ENCODE measurements at places on chromosomes 13 and 19.

GRCh38 chr13:76293346-76293745 is 592.9 kb downstream of the KCTD12 start:
- DNase-seq, result no peak

DNA sequence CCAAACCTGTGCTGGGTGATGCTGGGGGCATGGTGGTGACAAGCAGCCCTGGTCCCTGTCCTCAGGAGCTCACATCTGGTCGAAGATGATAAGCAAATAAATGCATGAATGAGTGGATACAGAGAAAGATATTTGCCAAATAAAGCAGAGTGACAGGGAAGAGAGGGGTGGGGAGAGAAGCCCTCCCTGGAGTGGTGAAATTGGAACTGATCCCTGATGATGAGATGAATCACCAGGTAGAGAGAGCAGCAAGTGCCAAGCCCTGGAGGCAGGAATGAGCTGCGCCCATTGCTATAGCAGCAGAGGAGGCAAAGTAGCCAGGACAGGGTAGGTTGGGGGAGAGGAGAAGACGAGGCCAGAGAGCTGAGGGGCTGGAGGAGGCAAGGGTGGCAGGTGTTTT is 13.7 kb downstream of the FXYD5 start:
- DNase-seq, result no peak

GRCh38 chr19:18846862-18847548 is 15.2 kb downstream of the UPF1 start:
- DNase-seq, result peak; percentile 70

GRCh38 chr13:25064396-25064795 is 31.5 kb upstream of the PABPC3 start:
- DNase-seq, result no peak

DNA sequence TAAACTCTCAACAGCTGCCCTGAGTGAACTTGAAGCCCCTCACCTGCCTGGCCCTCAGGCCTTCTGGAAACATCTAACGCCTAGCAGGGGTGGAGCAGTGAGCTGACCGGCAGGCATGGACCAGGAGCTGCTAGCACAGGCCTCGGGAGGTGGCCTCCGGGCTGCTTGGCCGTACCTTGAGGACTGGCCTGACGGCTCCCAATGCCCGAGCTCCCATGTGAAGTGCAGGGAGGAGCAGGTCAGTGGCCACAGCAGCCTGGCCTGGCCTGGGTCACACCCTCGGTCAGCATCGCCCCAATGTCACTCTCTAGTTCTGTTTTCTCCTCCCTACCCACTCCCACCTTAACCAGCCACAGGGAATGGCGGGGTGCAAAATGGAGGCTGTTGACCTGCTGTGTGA is 19.0 kb downstream of the TSHZ3 start:
- no peak for DNase-seq

DNA sequence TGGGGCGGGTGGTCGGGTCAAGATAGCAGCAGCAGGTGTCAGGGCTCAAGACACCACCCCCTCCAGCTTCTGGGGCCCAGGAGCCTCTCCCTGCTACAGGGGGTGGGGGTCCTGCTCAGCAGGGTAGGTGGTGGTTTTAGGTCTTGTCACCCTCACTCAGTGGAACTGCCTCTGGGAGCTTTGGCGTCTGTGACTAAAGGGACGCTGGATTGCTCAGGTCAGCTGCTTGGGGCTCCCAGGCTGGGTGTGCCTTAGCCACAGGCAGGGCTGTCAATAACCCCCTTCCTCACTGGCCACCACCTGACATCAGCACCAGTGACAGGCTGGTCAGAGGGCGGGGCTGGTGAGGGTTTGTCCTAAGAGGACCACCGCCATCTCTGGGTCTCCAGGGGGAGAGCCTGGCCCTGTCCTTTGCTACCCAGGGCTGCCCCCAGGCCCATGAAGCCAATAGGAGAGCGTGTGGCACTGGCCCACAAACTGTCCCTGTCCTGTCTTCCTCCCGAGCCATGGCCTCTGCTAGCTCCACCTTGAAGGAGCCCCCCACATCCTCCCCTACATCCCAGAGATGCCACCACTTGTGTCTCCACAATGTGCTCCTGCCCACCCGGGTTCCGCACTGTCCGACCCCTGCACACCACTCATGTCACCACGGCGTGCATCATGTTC is 36.4 kb downstream of the MAU2 start:
- no peak for DNase-seq

DNA sequence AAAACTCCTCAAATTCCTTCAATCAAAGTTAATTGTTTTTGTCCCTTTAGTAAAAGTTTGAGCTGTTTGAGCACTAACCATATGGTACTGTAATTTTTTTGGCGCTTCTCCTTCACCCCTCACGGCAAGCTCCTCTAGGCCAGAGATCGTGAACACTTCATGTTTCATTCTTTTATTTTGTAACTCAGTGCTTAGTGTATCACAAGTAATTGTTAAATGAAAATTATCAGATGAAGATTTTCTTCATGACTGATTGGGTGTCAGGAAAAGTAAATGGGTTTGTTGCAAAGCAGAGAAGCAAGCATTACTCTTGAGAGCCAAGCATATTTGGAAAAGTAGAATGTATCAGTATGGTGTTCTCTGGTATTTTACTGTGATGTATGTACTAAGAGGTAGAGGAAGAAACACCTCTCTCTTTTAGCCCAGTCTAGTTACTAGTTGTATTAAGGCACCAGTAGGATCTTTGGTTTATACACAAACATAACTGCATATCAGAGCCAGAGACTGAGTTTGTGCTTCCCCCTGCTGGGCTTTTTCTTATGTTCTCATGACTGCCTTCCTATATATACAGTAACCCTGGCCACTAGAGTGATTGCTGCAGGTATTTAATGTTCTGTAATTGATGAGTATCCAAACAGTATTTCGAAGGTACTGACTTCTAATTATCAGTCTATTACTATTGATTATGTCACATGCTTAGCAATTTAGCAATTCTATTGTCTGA is 202.3 kb upstream of the KLHL1 start:
- DNase-seq, result peak; percentile 42

GRCh38 chr19:46250076-46250735 is 20.7 kb downstream of the IGFL1 start:
- no peak for DNase-seq

GRCh38 chr19:2978772-2979171 is 1.4 kb downstream of the TLE6 start:
- DNase-seq, result no peak

DNA sequence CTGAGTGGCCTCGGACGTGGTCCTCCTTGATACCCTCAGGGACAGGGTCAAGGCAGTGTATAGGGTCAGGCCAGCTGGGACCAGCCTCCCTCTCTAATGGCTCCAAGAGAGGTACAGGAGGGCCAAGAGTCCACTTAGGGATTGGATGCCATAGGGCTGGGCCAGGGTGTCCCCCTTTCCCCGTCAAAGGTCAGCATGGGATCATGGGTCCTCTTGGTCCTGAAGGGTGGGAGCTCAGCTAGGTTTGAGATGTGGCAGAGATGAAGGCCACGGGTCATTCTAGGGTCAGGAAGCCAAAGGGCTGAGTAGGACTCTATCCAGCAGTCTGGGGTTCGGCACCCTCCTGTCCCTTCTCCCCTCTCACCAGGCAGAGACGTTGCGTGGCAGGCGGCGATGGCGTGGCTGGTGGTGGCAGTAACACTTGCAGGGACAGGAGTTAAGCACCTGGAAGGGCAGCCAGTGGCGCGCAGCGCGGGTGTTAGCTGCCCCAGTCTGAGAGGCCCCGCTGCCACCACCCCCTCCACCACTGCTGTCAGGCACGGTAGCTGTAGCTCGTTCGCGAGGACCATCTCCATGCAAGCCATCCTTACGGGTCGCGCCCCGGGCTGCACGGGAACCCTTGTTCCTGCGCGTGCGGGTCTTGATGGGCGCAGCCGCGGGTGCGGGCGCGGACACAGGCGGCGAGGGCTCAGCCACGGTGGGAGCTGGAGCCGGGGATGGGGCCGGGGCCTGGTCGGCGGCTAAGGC is 2.6 kb downstream of the GGN start:
- no peak for DNase-seq

GRCh38 chr19:7303470-7303869 is 9.3 kb upstream of the INSR start:
- no peak for DNase-seq

GRCh38 chr13:112465251-112466131 is 89.3 kb downstream of the SPACA7 start:
- DNase-seq, result no peak

DNA sequence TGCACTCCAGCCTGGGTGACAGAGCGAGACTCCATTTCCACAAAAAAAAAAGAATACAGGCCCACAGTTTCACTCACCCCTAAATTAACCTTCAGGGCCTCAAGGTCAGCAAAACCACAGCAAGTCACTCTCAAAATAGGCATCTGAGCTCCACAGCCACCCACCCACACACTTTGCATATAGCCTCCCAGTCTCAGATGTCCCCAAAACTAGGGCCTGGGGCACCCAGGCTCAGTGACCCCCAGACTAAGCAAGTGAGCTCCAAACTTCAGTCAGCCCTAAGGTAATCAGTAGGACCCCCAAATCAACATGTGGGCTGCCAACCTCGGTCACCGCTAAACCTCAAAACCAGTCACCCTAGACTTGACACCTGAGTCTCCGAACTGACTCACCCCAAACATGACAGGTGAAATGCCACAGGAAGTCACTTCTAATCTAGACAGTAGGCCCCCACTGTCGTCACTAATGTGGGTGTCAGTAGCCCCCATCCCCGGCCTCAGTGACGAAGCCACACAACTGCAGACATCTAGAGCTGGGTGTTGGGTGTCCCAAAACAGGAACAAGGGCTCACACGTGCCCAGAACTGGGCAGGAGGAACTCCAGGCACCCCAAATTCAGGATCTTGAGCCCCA is 13.9 kb downstream of the RABAC1 start:
- no peak for DNase-seq

DNA sequence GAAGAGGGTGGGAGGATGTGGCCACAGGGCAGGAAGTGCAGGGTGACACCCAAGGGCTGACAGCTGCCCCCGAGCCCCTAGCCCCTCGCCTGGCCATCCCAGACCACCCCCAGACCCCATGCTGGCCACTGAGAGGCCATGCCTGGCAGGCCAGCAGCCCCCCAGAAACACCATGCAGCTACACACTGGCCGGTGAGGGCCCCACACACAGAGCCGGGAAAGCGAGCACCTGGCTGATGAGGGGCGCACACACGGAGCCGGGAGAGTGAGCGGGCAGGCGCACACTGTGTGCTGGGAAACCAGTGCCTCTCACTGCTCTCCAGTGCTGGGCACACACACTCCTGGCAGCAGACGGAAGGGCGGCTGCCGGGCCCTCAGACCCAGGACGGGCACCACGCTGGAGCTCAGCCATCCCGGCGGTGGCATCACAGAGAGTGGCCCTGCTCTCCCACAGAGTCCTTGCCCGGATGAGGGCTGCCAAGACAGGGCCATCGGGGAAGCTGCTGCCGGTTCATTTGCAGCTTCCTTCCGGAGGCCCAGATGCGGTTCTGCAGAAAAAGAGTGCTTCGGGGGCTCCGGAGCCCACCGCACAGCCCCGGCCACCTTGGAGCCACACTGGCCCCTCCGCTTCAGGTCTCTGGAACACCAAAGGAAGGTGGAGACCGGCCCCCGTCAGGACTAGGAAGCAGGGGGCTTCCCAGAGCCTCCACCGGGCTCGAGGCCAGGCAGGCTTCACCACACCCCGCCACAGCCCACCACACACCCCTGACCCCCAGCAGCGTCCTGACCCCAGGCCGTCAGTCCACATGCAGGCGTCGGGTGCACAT is 76.4 kb downstream of the SPACA7 start:
- DNase-seq, result no peak

- DNase-seq, result no peak
Measured at GRCh38 chr13:23510979-23511735, 59.1 kb upstream of the TNFRSF19 start.

DNA sequence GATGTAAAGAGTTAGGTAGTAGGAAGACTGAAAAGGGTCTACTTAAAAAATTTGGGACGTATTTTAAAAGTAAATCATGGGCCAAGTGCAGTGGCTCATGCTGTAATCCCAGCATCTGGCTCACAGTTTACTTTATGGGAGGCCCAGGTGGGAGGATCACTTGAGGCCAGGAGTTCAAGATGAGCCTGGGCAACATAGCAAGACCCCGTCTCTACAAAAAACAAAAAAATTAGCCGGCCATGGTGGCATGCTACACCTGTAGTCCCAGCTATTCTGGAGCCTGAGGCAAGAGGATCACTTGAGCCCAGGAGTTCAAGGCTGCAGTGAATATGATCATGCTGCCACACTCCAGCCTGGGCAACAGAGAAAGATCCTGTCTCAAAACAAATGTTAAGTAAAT is 23.0 kb downstream of the UTP14C start:
- DNase-seq, result no peak

- no peak for DNase-seq
Measured at GRCh38 chr13:36431204-36432105, 840 bp upstream of the CCNA1 start.

GRCh38 chr13:105462098-105462497 is 1073.4 kb downstream of the EFNB2 start:
- DNase-seq, result no peak

GRCh38 chr19:799076-799881 is 2.0 kb downstream of the PTBP1 start:
- DNase-seq, result no peak

DNA sequence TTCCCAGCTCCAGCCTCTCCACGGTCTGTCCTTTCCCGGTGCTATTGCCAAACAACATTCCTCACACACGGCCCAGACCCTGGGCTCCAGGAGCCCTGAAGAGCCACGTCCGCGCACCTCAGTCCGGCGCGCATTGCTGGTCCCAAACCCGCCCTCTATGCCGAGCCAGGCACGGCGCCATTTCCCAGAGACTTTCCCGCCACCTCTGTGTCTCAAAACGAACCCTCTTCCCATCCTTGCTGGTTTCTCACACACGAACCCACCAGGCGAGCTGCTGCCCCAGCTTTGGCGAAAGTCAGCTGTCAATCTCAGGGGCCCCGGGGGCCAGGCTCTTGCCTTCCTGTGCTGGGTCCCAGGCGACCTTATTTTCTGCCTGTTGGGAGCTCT is 28.0 kb upstream of the F7 start:
- no peak for DNase-seq

GRCh38 chr19:18043676-18044075 is 35.7 kb downstream of the ARRDC2 start:
- DNase-seq, result no peak

- no peak for DNase-seq
Measured at GRCh38 chr19:48772503-48772953, 17.2 kb downstream of the FGF21 start.

DNA sequence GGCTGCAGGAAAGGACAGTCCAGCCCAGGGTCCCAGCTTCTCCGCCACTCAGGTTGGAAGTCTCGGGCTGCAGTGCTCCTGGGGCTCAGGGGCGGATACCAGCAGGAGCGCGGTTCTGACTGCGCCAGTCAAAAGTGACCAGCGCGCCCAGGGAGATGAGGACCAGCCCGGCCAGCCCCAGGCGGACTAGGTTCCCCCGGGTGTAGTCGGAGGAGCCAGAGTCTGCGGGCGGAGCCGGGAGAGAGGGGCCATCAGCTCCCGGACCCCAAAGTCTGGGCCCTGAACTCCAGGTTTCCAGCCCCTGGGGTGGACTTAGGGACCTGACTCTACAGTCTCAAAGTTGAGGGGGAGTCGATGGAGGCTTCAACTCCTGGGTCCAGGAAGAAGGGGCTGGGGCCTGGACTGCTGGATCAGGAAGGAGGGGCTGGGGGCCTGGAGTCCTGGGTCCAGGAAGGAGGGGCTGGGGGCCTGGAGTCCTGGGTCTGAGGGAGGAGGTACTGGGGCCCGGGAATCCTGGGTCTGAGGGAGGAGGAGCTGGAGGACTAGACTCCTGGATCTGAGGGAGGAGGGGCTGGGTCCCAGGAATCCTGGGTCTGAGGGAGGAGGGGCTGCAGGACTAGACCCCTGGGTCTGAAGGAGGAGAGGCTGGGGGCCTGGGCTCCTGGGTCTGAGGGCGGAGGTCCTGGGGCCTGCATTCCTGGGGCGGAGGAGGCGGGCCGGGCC is 5.3 kb downstream of the OSCAR start:
- DNase-seq, result no peak
